ENCODE measurements at places on chromosomes 1 and 21.
A peak's percentile ranks its signal among the peaks of the same experiment; 100 is the strongest.

GRCh38 chr1:85244271-85245061 lies 15.0 kb downstream of the C1orf52 start:
- no peak for DNase-seq

DNA sequence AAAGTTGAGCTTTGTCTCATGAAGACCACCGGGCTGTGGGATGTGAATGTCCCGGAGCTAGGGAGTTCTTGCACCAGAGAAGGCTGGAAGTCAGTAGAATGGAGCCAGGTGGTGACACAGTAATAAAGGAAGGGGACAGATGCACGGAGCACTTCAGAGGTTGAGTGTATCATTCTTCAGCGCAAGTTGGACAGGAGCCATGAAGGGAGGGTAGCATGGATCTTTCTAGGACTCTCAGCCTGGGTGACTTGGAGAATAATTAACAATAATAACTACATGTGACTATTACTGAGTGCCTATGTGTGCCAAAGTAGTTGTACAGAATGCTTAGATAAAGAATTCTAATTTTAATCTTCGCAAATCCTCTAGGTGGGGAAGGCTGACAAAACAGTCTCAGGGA lies 258.7 kb upstream of the AJAP1 start:
- DNase-seq: no peak

- DNase-seq: no peak
Measured at GRCh38 chr1:220699044-220699443, 8.9 kb downstream of the C1orf115 start.

DNA sequence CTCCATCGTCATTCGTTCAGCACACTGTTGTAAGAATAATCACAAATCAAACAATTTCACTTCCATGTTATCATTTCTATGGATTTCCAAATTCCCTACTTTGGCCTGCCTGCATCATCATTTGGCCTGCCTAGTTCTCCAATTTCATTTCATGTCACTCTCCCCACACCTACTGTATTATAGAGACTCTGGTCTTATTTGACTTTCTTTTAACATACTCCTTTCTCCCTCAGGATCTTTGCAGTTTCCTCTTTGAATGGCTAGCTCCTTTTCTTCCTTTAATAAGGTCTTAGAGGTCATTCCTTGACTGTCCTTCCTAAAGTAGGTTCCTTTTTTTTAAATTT lies 36.3 kb upstream of the PODN start:
- no peak for DNase-seq

- no peak for DNase-seq
Measured at GRCh38 chr1:158425027-158425426, 1.0 kb downstream of the OR10K2 start.

GRCh38 chr1:243414152-243414494 lies 158.3 kb downstream of the SDCCAG8 start:
- DNase-seq: no peak

- DNase-seq: no peak
Measured at GRCh38 chr1:40389871-40390560, 16.5 kb downstream of the SMAP2 start.

DNA sequence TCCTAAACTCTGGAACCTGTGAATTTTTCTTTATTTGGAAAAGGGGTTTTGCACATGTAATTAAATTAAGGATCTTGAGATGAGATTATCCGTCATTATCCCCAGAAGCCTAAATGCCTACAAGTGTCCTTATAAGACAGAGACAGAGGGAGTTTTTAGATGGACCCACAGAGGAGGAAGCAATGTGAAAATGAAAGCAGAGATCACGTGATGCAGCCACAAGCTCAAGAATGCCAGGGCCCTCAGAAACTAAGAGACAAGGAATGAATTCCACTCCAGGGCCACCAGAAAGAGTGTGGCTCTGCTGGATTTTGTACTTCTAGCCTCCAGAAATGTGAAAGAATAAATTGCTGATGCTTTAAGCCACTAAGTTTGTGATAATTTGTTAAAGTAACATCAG lies 183.6 kb upstream of the UBE2U start:
- DNase-seq: no peak

DNA sequence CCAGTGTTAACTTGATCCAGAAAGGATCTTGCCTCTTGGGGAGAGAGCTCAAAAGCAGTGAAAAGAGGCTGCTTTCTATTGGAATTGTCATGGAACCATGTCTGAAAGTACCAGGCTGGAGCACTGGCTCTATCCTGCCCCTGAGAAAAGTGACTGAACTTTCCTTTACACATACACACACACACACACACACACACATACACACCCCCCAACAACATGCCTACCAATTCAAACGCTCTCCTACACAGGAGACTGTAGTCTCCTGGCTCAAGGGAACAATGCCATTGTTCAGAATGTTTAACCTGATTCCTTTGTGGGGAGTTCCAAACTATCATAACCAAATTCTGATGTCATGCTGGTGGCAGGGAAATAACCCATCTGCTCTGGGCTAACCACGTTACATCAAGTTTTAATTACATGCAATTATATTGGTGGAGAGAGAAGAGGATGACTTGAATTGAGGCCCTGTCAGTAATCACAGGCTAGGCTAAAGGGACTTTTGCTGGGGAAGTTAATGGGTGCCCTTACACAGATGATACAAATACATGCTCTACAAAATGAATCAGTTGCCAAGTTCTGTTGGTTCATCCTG lies 52.3 kb upstream of the DUSP10 start:
- no peak for DNase-seq

DNA sequence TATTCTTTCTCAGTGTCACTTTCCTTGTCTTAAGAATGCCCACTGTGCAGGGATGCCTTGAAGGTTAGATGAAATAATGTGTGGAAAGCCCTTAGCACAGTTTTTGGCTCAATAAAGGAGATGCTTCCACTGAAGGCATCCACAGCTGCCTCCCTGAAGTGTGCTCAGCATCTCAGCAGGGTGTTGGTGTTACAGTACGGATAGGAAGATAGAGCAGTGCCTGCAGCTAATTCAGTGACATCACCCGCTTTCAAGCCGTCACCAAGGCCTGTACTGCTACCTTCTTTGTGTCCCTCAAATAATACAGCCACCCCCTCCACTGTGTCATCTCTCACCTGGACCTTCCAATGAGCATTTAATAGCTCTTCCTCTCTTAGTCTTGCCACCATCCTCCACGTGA lies 59.0 kb downstream of the NDUFS5 start:
- DNase-seq: no peak

DNA sequence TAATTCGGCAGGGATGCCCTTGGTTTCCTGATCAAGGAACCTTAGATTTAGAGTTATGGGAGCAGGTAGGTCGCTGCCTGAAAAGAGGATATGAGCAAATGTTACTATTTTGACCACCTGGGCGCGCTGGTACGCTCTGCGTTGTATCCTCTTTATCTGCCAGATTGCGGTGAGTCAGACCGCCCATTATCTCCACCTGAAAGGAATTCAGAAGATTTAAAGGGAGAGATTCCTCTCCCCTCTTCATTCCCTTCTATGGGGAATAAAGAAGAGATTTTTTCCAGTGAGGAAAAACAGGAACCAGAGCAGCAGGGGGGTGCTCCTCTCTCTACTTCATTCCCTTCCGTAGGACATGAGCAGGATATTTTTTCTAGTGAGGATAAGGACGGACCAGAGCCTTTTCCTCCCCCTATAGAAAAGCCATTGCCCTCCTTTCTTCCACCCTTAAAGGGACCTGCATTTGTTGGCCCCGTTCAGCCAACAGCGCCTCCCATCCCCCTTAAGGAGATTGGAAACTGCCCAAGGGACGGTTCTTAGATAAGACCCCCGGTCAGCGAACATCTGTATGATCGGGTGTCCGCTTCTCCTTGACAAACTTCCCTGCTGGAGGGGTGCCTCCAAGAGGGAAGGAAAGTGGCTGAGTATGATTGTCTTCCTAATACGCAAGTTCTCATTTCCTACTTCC lies 34.1 kb downstream of the CLCA1 start:
- peak; percentile 56 for DNase-seq

GRCh38 chr1:214469290-214469689 lies 82.1 kb downstream of the PTPN14 start:
- DNase-seq: no peak

DNA sequence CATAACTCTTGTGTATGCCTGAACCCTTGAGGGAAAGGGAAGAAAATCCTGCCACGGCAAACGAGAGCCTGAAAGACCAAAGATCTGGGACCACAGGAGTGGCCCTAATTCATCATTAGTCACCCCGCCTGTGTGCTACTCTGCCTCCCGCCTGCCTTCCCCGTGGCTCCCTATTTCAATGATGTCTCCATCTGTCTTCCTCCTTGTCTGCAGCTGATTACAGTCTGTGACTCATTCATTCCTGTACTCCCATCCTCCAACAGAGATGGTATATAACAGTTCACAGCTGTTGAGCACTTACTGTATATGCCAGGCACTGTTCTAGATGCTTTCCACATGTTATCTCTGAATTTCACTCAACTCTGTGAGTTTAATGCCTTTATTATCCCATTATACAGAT lies 96.6 kb downstream of the SEC16B start:
- no peak for DNase-seq

DNA sequence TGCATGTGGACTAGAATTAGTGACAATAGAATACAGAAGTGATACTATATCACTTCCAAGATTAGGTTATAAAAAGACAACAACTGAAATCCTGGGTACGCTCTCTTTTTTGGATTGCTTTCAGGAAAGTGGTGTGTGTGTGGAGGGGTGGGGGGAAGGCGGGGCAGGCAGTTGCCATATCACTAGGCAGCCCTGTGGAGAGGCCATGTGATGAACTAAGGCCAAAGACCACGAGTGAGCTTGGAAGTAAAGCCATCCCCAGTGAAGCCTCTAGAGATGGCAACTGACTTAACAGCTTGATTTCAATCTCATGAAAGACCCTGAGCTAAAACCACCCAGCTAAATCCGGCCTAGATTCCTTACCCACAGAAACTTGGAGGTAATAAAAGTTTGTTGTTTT lies 6.2 kb upstream of the ASPM start:
- DNase-seq: no peak

- no peak for DNase-seq
Measured at GRCh38 chr1:44261171-44261817, 48.0 kb downstream of the DMAP1 start.

DNA sequence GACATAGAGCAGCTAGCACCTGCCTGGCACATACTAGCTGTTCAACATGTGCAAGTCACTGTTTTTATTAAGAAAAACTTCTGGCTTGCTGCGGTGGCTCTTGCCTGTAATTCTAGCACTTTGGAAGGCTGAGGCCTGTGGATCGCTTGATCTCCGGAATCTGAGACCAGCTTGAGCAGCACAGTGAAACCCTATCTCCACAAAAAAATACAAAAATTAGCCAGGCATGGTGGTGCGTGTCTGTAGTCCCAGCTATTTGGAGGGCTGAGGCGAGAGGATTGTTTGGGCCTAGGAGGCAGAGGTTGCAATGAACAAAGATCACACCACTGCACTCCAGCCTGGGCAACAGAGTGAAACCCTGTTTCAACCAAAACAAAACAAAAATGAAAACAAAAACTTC lies 27.7 kb upstream of the C8B start:
- DNase-seq: no peak

- DNase-seq: no peak
Measured at GRCh38 chr1:229271448-229272159, 693 bp downstream of the RAB4A start.

DNA sequence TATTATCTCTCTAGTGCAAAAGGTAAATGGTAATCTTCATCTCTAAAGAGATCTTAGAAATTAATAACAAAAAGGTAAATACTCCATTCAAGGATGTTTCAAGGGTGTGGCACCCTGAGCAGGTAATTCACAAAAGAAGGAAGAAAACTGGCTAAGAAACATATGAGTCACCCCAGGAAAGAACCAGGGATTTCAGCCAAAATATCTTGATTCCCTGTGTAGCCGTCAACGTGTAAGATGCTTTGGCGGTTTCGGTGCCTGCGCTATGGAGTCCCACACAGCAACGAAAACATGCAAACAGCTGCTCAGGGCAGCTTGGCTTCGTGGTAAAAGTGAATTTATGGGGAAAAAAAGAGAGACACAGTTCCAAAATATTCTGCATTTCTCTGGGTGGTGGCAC lies 3.7 kb downstream of the ITGB2 start:
- no peak for DNase-seq

DNA sequence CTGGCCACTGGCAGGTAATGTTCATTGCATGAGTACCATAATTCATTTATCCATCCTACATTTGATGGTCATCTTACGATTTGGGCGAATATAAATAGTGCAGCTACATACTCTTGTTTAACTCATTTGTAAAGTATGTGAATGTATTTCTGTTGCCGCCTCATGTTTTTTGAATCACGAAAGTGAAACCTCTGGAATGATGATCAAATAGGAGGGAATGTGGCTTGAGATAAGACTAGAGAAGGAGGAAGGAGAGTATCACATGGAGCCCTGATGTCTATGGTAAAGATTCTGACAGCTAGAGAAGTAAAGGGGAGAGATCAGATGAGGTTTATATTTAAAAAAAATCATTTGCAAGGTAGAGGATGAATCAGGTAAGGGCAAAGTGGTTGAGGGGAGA lies 8.0 kb downstream of the MRPS14 start:
- DNase-seq: no peak

- DNase-seq: no peak
Measured at GRCh38 chr1:41954533-41954944, 35.8 kb upstream of the HIVEP3 start.

GRCh38 chr1:111847466-111847865 lies 91.8 kb downstream of the DDX20 start:
- no peak for DNase-seq

- DNase-seq: no peak
Measured at GRCh38 chr21:44780767-44781459, 20.7 kb downstream of the UBE2G2 start.

- no peak for DNase-seq
Measured at GRCh38 chr1:111603979-111604378, 15.6 kb upstream of the RAP1A start.

GRCh38 chr1:4109628-4109940 lies 209.5 kb upstream of the C1orf174 start:
- no peak for DNase-seq

DNA sequence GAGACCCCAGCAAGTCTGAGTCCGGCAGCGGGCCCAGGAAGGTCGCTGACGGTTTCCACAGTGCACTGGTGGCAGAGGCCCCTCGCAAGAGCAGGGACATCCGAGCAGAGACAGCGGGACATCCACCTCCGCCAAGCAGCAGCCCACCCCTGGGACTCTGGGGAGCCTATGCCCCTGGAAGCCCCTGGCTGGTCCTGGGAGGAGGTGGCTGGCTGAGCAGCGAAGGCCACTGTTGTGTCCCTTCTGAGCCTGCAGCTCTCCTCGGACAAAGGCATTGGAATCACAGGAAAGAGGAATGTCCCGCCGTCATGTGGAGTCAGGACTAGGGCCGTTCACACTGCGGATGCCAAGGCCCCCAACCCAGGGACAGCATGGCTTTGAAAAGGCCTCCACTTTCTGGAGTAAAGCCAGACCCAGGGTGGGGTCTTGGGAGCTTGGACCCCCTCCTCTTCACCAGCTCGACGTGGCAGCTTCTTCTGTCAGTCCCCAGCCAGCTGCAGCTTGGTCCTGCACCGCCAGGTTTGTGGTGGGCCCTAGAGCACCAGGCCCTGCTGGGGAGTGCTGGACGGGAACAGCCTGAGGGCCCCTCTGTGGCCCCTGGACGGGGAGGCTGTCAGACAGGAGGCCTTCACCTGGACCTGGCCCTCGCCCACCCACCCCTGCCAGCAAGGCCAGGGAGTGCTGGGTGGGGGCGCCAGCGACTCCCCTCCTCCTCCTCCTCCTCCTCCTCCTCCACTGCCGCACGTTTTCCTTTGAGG lies 1.4 kb downstream of the MEGF6 start:
- peak; percentile 64 for DNase-seq
